ENCODE measurements at places on chromosomes 2 and 18. TPM values are rescaled to one million over a fixed set of nuclear protein-coding genes. Genes with fewer than 3 reads are reported as not detected.

Gene LIPG
- not detected for polyA plus RNA-seq

Gene CACNB4
- 169 TPM for polyA plus RNA-seq

Gene RNF103
- polyA plus RNA-seq = 32.5 TPM

Gene HOXD3
- polyA plus RNA-seq = not detected

Gene LONRF2
- 7.2 TPM for polyA plus RNA-seq

Gene EPAS1
- polyA plus RNA-seq = 1.0 TPM

Gene TLX2
- polyA plus RNA-seq = not detected

Gene FKBP7
- 36.9 TPM for polyA plus RNA-seq

Gene POTEI
- 0.67 TPM for polyA plus RNA-seq

Gene AQP12B
- not detected for polyA plus RNA-seq

Gene IHH
- polyA plus RNA-seq = not detected

Gene POTEJ
- not detected for polyA plus RNA-seq

Gene FSHR
- not detected for polyA plus RNA-seq

Gene PFN4
- polyA plus RNA-seq = not detected

Gene SNTG2
- polyA plus RNA-seq = 1.6 TPM

Gene ITGA4
- polyA plus RNA-seq = 0.20 TPM

Gene MPP4
- polyA plus RNA-seq = 1.4 TPM

Gene TCF23
- polyA plus RNA-seq = not detected

Gene SMC6
- polyA plus RNA-seq = 4.7 TPM

Gene ARHGAP15
- polyA plus RNA-seq = 2.6 TPM

Gene TET3
- 0.82 TPM for polyA plus RNA-seq

Gene CCT4
- 175 TPM for polyA plus RNA-seq

Gene MRPS9
- polyA plus RNA-seq = 126 TPM

Gene NT5C1B
- polyA plus RNA-seq = not detected

Gene BBS5
- 23.0 TPM for polyA plus RNA-seq

Gene CDH7
- 2.4 TPM for polyA plus RNA-seq

Gene EPB41L3
- polyA plus RNA-seq = 211 TPM

Gene GCKR
- not detected for polyA plus RNA-seq

Gene TFPI
- polyA plus RNA-seq = 7.4 TPM

Gene EFR3B
- polyA plus RNA-seq = 4.0 TPM
